ENCODE measurements at places on chromosomes 6 and 20.

DNA sequence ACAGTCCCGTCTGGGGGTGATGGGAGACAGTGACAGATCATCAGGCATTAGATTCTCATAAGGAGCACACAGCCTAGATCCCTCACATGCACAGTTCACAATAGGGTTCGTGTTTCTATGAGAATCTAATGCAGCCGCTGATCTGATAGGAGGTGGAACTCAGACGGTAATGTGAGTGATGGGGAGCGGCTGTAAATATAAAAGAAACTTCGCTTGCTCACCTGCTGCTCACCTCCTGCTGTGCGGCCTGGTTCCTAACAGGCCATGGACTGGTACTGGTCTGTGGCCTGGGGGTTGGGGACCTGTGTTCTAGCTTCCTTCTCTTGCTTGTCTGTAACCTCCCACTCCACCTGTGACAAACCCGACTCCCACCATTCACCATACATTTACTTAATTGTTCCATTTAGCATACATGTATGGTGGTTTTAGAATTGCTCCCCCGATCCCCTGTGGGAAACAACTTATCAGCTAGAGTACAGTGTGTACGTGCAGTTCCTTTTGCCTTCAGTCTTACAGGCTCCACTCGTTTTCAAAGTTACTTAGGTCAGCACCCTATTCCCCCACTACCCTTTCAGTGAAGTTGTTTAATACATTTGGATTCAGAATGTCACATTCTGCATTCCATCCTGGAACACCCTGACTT, 4.0 kb downstream of the MANBAL start:
- DNase-seq: no peak

- DNase-seq: no peak
These were observed 8.2 kb upstream of the QKI start for GRCh38 chr6:163406366-163406765.

DNA sequence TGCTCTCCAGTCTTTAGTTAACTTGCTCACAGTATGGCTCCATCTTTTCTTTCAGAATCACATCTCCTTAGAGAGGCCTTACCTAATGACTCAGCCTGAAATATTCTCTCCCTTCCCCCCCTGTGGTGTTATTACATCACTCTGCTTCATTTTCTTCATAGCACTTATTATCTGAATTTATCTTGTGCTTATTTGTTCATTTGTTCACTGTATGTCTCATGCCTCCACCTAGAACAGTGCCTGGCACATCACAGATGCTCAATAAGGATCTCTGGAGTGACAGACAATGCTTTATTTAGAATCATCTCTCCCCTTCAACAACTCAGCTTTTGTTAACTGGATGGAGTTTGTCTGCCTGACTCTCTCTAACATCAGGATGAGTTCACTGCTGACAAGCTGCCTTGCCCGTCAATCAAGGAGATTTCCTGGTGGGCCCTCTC, 96.6 kb upstream of the MAN1A1 start:
- no peak for DNase-seq

GRCh38 chr6:155188707-155189496, 74.9 kb upstream of the CLDN20 start:
- DNase-seq: peak; percentile 75

DNA sequence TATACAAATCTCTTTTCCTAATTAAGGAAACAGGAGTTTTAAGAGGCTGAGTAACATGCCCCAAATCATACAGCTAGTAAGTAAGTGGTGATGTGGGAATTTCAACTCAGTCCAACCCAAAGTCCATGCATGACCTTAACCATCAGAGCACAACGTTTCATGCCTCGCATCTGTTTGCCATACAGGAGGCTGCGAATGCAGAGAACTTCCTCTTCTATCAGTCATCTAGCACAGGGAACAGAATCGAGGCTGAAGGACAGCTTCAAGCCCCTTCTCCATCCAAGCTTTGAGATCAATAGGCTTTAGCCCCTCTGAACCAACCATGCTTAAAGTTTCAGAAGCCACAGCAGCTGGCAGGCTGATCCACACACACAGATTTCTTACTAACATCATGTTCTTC, 113.2 kb downstream of the MAFB start:
- DNase-seq: no peak

GRCh38 chr20:4511776-4512175, 209.9 kb upstream of the PRND start:
- no peak for DNase-seq

DNA sequence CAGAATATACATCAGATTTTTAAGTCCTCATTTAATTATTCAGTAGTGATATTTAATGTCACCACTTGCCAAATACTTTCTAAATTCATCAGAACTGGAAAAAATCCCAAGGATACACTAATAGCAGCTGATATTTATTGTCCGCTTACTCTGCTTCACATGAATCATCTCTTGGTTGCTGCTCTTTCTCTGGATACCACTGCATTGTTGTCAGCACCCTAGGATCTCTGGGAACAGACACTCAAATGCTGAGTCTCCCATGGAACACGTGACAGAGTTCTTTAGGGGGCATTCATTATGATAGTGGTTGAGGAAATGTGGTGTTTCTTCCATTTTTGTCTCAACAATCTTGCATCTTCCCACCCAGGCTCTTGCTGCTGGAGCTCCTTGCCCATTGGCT, 318.0 kb downstream of the RFPL4B start:
- no peak for DNase-seq

DNA sequence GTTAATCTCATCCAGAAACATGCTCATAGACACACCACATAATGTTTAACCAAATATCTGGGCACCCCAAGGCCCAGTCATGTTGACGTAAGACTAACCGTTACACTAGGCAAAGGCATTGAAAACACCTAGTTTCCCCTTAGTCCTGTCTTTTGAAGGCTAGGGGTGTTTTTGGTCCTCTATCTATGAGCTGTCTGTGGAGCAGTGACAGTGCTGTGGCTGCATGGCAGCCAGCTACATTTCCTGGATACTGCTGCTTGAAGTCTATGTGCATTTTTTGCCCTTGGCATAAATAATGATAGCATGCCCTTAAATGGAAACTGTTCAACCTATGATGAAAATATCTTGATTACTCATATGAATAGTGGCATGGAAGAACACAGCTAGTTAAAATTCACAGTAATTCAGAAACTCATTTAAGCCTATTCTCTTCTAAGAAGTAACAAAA, 18.6 kb downstream of the FARS2 start:
- DNase-seq: no peak

DNA sequence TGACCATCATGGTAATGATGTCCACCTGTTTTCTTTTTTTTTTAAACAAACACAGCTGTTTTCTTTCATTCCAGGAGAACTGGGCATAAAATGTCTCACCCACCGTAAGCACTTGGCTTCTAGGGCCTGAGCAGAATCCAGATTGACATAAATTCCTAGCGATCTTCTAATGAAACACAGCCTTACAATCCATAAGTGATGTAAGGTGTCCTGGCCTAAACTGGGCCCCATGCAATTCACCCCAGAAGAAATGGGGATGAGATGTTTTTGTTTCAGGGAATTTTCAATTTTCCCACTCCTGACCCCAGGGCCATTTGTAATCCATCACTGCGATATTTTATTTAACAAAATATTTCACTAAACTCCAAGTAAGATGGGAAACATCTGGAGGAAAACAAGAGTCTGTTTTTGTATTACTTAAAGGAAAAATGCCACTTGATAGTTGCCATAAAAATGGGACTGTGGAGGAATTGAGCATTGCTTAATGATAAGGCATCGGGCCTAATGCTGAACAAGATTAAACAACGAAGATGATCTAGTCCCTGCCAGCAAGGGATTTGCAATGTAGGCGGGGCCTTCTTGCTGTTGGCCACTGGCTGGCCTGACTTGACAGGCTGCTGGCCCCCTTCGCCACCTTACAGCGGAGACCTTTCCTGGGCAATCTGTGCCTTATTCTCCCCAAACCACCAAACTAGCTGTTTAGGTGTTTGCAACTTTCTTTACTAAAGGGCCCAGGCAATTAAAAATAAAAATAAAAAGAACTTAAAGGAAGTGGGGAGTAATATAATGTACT, 183.7 kb downstream of the CD109 start:
- no peak for DNase-seq

DNA sequence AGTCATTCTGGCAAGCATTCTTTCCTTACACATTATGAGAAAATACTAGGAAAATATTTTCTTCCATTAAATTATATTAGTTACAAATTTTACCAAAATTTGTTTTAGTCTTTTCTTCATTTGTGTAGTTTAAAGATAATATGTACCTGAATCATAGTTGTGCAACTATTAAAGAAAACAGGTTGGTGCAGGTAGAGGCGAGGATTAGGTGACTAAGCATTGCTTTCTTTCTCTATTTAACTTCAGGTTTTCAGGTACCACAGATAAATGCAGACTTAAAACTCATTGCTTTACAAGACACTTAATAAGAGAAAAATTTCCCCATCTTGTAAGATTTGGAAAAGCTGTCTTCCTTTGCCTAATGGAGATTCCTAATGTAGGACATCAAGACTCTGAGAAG, 1175.5 kb upstream of the ADGRB3 start:
- no peak for DNase-seq

DNA sequence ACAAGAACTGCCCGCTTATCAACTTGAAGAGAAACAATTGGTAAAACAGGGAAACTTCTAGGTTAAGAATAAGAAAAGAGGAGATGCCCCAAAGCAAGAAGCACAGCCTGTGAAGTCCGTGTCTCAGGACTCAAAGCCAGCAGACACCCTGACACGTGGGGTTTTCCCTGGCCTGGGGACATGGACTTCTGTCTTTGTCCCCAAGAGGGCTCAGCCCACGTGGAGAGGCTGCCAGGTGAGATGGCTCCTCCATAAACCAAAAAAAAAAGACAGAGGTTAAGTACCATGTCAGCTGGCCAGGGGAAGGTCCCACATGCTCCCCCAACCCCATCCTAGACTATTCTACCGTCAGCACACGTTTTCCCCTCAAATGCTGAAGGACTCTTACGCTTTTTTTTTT, 9.9 kb downstream of the SERPINB6 start:
- no peak for DNase-seq

DNA sequence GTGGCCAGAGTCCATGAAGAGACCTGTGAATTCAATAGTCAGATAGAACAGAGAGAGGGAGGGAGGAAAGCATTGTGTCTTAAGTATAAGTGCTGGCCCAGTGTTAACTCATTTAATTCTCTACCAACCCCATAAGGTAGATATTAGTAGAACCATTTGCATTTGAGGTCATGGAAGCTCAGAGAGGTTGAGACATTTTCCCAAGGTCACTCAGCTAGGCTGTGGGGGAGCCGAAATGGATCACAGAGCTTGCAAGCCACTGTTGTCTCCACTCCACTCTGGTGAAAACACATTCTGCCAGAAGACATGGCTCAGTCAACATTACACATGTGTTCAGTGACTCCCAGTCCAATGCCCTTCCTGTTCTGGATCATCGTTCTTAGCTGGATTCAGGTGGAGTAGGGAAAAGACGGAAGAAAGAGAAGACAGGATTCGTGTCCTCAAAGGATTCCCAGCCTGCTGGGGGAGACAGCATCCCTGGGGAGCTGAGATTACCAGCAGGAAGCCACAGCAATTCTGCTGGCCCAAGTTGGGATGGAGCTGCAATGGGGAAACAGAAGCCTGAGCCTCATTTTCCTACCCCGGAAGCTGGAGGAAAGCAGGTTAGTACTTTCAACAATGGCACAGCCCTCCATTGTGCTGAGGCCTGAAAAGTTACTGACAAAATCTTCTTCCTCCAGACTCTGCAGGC, 27.0 kb upstream of the MDGA1 start:
- DNase-seq: no peak

DNA sequence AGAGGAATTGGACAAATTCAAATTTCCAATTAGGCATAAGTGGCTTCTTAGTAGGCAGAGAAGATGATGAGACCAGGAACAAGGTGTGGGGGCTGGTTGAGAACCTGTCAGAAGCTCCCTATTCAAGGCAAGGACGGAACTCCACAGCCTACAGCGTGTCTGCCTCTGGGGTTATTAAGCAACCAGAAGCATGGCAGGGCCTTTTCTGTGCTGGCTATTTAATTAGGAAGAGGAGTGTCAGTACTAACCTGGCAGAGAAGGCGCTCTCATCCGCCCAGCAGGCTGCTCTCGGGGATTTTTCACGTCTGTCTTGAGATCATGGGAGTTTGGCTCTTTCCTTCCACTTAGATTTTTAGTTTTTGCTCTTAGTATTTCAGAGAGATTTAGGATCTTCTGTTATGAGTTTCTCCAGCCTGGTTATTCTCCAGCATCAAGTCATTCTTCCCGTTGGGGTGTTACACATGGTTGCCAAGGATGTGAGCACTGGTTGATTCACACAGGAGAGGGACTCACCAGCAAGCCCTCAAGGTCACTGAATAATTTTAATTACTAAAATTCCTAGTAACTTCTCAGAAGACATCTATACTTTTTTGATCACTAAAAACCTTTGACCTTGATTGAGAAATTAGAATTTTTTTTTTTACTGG, 23.9 kb downstream of the ADTRP start:
- peak; percentile 75 for DNase-seq

Measured in MG63 (cell line).